ENCODE measurements at places on chromosomes 2 and 18.

DNA sequence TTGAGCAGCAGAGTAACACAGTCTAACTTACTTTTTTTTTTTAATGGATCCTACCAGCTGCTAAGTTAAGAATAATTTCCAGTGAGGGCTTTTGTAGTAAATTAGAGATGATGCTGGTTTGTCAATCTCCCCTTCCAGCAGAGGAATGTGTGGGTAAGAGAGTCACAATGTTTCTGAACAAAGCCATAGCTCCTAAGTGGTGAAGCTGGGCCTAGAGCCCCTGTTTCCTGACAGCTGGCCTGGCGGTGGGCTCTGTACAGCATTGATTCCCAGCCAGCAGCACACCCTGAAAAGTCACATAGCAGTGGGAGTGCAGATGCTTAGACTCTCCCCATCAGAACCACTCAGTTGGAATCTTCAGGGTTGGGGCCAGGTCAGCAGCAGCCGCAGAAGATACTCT is 24.4 kb downstream of the CAPG start:
- DNase-seq: no peak

DNA sequence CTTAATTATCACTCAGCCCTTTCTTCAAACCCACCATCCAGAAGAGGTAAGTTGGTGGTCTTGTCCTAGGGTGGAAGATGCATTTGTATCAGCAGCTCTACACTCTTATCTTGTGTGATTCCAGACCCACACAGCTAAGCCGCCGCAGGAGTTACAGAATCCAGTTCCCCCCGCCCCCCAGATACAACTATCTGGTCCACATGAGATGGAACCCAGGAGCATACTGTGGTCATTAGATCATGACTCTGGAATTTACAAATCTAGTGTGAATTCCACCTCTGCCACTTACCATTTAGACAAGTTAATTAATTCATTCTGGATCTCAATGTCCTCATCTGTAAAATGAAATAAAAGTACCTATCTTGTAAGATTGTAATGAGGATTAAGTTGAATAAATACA is 486.4 kb downstream of the BCL11A start:
- DNase-seq: no peak

- no peak for DNase-seq
These were observed 695.8 kb downstream of the RNF144A start for GRCh38 chr2:7612969-7613368.

DNA sequence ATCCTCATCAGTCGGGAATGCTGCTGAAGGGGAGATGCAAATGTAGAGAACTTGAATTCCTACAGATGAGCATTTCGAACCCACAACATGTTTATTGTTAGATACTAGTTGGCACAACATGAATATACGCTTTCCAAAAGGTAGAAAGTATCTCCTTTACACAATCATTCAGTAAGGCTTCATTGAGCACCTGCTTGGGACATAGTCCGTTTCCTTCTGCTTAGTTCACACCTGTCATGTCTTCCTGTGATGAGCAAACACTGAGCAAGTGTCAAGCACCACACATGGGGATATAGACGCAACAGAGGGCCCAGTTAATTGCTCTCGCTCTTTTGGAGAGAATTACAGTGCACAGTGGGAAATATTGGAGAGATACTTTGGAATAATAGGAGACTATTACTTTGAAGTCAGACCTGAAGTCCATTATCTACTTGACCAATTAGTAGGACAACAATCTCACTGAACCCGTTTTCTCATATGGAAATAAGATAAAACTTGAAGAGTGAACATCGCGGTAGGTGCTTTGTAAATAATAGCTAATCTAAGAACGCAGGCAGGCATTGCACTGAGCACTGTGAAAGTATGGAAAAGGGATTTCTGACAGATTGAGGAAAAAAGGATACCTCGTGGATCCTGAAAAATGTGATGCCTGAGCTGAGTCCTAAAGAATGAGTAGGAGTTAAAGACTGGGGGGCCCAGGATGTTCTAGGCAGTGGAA is 1.2 kb downstream of the CPSF3 start:
- no peak for DNase-seq

DNA sequence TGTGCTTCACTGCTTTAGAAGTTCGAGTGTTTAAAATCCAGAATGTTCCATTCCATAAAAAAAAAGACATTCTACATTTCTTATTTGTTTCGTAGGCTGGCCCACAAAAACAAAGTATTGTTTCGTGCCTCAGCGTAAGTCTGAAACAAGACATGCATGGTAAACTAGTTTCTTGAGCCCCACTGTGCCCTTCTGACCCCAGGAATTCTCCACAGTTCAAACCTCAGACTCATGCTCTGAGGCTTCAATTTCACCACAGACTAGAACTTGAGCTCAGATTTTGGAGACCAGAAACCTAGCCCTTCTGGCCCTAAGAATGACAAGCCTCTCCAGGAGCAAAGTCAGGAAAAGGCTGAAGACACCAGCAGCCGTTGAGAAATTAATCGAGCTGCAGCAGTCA is 151.5 kb downstream of the SLC8A1 start:
- no peak for DNase-seq

DNA sequence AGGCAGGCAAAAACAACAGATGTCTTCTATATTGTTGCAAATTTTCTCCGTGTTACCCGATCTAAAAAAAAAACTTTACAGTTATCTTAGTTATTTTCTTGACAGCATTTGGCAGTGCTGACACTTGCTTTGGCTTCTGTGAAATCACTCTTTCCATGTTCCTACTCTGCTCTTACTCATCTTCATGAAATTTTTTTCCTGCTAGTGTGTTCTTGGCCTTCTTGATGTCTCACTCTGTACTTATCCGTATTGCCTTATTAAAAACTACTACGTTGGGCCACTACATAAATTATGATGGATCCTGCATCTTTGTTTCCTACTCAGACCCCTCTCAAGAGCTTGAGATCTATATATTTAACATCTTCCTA is 134.4 kb downstream of the IKZF2 start:
- DNase-seq: no peak

- no peak for DNase-seq
These were observed 664 bp downstream of the NETO1 start for GRCh38 chr18:72866901-72867745.

DNA sequence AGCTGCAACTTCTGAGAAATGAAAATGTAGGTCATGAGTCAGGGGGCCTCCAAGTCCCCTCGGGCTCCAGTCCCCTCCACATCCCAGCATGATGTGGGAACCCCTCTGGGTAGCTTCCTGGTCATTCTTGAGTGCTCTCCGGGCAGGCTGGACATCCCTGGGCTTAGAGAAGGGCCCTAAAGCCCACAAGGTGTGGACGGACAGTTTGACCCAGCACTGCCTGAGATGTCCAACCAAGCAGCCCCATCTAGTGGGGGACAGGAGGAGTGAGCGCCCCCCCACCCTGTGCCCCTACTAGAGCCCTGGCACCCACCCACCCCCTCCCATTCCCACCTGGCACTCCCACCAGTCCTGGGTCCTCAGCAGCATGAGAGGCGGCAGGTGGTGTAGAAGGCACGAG is 46.0 kb downstream of the CYP27C1 start:
- DNase-seq: no peak

GRCh38 chr2:128526455-128526976 is 207.8 kb upstream of the HS6ST1 start:
- no peak for DNase-seq

DNA sequence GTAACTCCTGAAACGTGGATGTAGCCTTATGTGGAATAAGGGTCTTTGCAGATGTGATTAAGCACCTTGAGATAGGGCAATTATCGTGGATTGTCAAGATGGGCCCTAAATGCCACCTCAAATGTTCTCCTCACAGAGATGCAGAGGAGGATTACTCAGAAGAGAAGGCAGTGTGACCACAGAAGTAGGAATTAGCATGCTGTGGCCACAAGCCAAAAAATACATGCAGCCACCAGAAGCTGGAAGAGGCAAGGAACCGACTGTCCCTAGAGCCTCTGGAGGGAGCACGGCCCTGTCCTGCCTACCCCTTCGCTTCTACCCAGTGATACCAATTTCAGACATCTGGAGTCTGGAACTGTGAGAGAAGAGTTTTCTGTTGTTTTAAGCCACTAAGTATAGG is 47.3 kb upstream of the MGAT5 start:
- DNase-seq: no peak

- no peak for DNase-seq
These were observed 444.1 kb upstream of the SMIM21 start for GRCh38 chr18:75871596-75871995.

GRCh38 chr2:142037066-142037465 is 93.8 kb downstream of the LRP1B start:
- no peak for DNase-seq

GRCh38 chr2:72538486-72538885 is 287.3 kb downstream of the EXOC6B start:
- no peak for DNase-seq

GRCh38 chr2:151878655-151879563 is 50.7 kb upstream of the ARL5A start:
- no peak for DNase-seq

GRCh38 chr2:137977790-137978189 is 13.5 kb downstream of the HNMT start:
- DNase-seq: no peak

DNA sequence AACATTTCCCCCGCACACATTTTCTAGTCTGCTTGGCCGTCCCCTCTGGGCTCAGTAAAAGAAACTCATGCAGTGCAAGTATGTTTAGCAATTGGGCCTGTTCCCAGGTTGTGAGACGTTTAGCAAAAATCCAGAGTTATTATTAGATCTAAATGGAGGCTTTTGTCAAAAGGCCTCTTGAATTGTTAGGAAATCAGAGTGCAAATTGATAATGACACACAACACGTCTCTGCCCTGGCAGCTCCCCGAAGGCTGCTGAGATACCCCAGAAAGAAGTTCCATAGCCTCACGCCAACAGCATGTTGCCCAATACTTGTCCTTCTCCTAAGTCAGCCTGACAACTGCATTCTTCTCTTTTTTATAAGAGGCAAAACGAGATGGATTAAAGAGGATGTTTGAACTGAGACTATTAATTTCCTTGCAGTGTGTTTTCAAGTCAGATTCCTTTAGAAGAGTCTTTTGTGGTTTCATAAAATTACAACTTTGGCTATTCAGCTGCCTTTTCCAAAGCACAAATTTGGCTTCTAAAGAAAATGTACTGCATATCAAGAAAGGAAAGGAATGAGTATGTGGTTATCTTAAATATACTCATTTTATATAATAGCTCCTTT is 202.2 kb downstream of the TRIB2 start:
- no peak for DNase-seq

DNA sequence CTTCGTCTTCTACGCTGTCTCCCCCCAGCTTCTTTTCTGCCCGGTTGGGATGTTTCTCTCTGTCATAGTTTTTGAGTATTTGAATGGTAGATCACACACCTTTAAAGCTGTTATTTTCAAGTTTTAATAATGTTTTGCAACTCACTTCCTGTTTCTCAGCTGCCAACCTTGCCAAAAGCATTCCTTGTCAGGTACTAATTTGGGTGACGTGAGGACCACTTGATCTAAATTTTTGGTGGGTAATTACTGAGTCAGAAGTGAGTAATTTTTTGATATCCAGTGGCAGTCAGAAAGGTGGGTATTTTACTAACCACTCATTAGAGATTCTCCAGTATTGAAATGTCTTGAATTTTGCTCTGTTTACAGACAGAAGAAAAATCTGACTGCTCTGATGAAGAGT is 852.4 kb upstream of the FANCL start:
- no peak for DNase-seq

GRCh38 chr2:84427235-84428138 is 31.6 kb downstream of the SUCLG1 start:
- DNase-seq: no peak

GRCh38 chr2:15983496-15983895 is 43.1 kb downstream of the MYCN start:
- DNase-seq: peak; percentile 75

DNA sequence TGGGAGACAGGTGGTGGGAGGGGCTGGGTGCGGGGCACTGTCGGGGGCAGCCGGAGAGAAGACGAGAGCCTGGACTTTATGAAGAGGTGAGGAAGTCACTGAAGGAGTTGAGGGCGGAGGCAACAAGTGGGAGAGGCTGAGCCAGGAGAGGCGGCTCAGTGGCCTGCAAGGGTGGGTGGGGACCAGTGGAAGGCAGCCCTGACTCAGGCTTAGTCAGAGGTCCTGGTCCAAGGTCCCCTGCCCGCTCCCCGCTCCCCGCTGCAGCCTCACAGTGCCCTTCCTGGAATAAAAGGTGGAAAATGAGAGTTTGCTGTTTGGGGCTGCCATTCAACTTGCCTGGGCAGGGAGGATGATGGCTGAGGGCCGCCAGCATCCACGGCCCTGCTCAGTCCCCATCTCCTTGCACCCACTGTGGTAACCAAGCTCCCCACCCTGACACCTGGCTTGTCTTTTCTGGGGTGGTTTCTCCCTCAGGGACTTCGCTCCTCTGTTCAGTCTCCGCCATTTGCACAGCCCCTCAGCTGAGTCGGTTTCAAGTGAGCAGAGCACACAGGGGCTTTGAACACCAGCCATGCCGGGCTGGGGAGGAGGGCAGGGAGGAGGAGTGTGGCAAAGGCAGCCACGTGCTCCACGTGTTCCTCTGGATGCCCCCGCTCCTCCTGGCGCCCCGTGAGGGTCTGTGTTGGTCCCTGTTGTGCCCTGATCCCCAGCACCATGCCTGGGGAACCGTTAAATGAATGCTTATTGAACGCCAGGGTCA is 13.7 kb upstream of the RALB start:
- no peak for DNase-seq

DNA sequence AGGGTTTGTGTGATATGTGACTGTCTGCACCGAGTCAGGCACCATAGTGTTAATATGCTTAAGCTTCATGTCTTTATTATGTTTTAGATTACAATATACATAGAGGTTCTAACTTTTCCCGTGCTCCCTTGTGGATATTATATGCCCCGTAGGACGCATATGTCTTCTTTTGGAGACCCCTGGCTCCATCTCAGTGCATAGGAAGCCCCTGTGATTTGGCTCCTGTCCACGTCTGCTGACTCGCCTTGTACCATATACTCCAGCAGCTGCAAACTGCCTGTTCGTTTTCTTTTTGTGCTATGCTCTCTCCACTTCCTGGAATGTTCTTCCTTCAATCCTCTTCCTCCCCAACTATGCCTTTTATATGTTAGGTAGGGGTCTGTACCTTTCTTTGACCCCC is 110.9 kb downstream of the PTRHD1 start:
- DNase-seq: no peak

DNA sequence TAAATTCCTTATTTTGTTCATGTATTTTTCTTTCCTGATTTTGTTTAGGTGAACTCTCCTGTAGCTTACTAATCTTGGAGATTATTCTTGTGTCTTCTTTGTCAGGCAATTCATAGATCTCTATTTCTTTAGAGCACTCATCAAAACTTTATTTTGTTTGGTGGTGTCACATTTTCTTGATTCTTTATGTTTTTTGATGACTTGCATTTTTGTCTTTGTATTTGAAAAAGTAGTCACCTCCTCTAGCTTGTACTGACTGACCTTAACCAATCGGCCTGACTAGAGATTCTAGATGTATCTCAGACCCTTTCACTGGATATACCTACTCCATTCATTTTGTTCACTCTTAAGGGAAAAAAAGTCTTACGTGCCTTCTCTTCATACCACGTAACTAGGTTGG is 986.3 kb upstream of the LRRTM1 start:
- no peak for DNase-seq

GRCh38 chr18:59001721-59002120 is 137.0 kb downstream of the ZNF532 start:
- no peak for DNase-seq

- DNase-seq: no peak
These were observed 113.7 kb downstream of the ZEB2 start for GRCh38 chr2:144405982-144406788.

- no peak for DNase-seq
These were observed 8.8 kb downstream of the SIGLEC15 start for GRCh38 chr18:45834306-45834705.
